ENCODE measurements at places on chromosomes 7 and 10.
A peak's percentile ranks its signal among the peaks of the same experiment; 100 is the strongest.

- DNase-seq, result no peak
Measured at GRCh38 chr10:6743291-6743849, 163.3 kb upstream of the PRKCQ start.

- peak; percentile 94 for DNase-seq
Measured at GRCh38 chr10:68988530-68989316, at the start of gene KIFBP. KIFBP (plus strand) TSS chr10:68988803; CDS start chr10:68988833, 30 bp downstream.

GRCh38 chr7:107890962-107891635 is at the start of gene DLD:
DLD (plus strand) TSS chr7:107891183; CDS start chr7:107891251, 68 bp downstream.
- peak; percentile 97 for DNase-seq

GRCh38 chr10:116833986-116834985 is 15.0 kb upstream of the ENO4 start:
- DNase-seq, result no peak

DNA sequence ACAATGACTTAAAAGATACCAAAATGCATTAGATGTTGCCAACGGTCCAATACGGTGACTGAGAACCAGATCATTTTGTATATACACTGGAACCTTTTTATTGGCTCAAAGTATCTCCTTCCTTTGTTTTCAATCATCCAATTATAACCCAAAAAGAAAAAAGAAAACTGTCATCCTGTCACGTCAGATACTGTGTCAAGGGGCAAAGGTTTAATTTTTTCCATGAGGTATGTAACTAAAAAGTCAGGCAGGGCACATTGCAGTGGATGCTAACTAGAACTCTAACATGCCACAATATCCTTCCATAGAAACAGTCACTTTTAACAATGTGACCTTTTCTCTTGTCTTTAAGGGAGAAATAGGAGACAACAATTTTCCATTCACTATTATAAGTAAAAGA is 267.6 kb upstream of the NEBL start:
- no peak for DNase-seq

- DNase-seq, result no peak
Measured at GRCh38 chr10:124971276-124971675, 29.4 kb downstream of the ZRANB1 start.

- no peak for DNase-seq
Measured at GRCh38 chr10:52541006-52541473, 227.0 kb downstream of the DKK1 start.

- DNase-seq, result no peak
Measured at GRCh38 chr10:86086418-86086817, 280.2 kb downstream of the GRID1 start.

GRCh38 chr10:29648114-29648982 is 13.6 kb upstream of the SVIL start:
- no peak for DNase-seq

DNA sequence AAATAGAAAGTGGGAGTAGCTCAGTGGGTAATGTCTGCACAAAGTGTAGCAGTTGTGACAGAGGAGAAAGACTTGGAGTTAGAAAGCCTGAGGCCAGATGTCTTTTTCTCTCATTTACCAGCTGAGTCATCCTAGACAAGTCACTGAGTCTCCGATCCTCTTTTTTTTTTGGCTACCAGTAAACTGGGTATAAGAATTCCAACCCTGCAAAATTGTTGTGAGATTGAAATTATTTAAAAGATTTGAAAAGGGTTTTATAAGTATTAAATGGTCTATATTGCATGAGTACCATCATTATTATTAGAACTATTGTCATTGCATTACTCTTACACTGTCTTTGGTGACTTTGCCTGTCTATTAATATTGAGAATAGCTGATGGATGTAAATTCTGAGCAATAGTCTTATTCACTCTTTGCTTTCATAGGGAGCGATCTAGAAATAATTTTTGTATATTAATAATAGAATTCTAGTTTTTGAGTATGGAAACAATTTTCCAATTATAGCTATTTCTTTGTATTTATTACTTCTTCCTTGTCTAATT is 74.0 kb downstream of the ARID5B start:
- peak; percentile 56 for DNase-seq
